Activated T-helper 17 cell treated with anti-CD3 and anti-CD28 coated beads, Interleukin-2, amount 50 U/mL, for 72 hours (primary cell): ENCODE measurements at places on chromosomes 7 and 10. TPM values are rescaled to one million over a fixed set of nuclear protein-coding genes. Genes with fewer than 3 reads are reported as not detected.

Gene TSPAN12
- total RNA-seq, result not detected

Gene ZNF679
- not detected for total RNA-seq

Gene SHH
- total RNA-seq, result not detected

Gene PRR15
- not detected for total RNA-seq

- ATAC-seq, result no peak
Observed at GRCh38 chr10:116665541-116666125, 44.9 kb downstream of the PNLIPRP2 start.
